ENCODE measurements at places on chromosomes 2 and 18.
A peak's percentile ranks its signal among the peaks of the same experiment; 100 is the strongest.

- DNase-seq: no peak
Measured at GRCh38 chr2:96324721-96325040, 436 bp upstream of the ITPRIPL1 start.

DNA sequence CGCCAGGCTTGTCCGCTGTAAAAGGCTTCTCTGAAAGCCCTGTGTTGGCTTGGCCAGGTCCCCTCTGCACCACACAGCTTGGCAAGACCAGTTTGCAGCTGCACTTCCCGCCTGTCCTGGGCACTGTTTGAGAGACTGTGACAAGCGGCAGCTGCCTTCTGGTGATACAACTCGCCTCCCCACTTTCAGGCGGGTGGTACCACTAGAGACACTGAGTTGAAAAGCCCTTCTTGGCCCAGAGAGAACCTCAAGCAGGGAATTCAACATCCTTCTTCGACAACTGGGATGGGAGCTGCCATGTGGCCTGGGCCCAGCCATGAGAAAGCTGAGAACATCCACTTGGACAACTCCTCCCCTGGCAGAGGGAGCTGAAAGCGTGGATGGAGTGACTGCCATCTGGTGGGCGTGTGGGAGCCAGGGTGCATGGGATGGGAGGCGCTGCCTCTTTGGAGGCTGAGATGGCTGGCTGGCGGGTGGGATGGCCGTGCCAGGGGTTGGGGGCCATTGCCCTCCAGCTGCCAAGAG, 125.5 kb upstream of the REV1 start:
- no peak for DNase-seq

- peak; percentile 87 for DNase-seq
Measured at GRCh38 chr18:63319383-63320122, at the start of gene BCL2. Gene BCL2, minus strand, starts transcription at chr18:63319769.

GRCh38 chr18:23484561-23485182, 18.6 kb upstream of the RMC1 start:
- DNase-seq: no peak

- no peak for DNase-seq
Measured at GRCh38 chr18:6719910-6720683, 9.4 kb upstream of the ARHGAP28 start.

DNA sequence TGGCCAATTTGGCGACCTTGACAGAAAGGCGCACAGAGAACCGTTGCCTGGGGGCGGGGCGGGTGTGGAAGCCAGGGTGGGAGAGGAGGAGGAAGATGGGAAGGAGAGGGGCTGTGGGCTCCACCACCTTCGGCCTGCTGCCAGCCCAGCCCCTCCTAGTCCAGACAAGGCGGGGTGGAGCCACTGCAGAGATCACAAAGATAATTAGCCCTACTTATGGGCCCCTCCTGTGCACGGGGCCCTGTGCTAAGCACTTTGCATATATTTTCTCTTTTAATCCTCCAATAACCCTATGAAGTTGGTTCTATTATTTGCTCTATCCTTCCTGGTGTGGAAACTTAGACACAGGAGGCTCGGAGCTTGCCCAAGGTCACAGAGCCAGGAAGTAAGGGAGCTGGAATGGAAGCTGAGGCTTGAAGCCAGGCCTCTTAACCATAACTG, 13.7 kb upstream of the ECEL1 start:
- DNase-seq: no peak

DNA sequence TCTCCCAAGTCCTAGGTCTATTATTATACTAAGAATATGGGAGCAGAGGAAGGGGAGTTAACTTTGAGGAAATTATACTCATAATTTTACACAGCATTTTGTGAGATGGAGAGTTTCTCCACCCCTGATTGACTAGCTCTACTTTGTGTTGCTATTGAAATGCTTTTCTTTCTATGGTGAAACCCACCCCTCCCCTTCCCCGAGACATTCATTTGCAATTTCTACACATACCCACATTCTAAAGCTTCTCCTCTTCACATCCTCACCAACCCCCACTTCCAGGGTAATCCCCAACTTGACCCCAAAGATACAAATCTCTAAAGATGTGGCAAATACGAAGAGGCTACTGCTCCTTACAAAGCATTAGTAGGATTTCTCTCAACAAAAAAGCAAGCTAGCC, 992.2 kb downstream of the BCL11A start:
- DNase-seq: no peak
